ENCODE measurements at places on chromosomes 6 and 20.

DNA sequence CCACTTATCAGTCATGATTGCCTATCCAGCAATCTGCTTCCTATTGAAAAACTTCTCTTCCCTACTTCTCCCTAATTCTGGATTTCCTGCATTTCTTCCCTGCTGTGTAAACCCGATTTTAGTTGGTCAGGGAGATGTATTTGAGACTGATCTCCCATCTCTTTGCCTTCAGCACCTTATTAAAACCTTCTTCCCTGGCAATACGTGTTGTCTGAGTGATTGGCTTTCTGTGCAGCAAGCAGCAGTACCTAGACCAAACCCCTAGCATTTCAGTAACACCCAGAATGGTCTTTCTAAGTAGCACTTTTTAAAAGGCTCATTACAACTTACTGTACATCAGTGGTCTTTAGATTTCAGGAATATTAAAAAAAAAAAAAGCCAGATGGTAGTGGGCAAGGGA is 99.1 kb upstream of the PDE10A start:
- no peak for DNase-seq

- no peak for DNase-seq
Observed at GRCh38 chr6:52104979-52105378, 17.6 kb upstream of the PKHD1 start.

DNA sequence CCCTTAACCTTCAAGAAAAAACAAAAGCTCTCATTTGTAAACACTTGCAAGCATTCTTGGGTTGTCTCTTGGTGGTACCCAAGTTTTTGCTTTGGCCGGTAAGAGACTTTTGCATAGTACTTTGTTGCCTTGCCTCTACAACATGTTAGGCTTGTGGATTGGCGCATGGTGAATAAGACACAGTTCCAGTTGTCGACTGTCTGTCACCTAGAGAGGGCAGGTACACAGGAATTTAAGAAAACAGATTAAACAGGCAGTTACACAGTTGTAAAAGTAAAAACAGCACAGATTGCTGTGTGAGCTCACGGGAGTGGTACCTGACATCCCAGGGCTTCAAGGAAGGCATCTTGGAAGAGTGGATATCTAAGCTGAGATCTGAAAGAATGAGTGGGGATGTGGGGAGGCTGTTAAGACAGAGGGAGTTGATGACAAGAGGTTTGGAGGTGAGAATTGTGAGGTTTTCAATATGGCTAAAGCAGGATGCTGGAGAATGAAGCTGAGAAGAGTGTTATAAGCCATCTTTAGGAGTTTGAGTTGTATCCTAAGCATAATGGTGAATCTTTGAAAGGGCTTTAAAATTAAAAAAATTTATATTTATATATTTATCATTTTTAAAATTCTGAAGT is 19.2 kb downstream of the UTRN start:
- no peak for DNase-seq

DNA sequence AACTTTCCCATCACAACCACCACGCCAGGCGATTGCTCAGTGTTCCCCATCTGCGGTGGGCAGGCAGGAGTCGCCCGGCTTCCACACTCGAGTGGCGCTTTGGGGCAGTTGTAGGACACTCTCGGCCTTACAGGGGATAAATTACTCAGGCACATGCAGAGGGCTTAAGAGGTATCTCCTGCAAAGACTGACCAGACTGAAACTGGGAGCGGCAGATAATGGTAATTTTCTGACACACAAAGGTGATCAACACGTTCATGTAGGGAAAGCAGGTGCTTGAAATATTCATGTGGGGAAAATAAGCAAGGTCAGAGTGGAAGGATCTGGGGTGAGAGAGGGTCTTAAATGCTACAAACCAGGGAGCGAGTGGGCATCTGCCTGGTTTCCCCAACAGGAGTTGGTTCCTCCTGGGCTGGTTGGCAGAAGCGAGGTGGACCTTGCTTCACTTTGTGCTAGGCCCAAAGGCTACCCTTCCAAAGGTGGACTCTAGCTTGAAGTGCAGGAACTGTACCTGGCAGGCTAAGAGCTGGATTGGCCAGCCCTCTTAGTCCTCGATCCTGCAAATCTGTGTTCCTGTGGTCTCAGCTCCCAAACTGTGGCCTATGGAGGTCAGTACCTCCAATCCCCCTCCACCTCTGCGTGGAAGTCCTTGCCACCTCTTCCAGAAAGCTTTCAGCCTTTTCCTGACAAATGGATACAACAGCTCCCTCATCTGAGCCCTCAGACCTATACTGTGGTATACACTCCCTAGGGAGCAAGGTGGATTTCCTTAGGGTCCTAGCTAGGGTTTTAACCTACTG is 16.7 kb downstream of the PLAGL2 start:
- DNase-seq, result no peak

DNA sequence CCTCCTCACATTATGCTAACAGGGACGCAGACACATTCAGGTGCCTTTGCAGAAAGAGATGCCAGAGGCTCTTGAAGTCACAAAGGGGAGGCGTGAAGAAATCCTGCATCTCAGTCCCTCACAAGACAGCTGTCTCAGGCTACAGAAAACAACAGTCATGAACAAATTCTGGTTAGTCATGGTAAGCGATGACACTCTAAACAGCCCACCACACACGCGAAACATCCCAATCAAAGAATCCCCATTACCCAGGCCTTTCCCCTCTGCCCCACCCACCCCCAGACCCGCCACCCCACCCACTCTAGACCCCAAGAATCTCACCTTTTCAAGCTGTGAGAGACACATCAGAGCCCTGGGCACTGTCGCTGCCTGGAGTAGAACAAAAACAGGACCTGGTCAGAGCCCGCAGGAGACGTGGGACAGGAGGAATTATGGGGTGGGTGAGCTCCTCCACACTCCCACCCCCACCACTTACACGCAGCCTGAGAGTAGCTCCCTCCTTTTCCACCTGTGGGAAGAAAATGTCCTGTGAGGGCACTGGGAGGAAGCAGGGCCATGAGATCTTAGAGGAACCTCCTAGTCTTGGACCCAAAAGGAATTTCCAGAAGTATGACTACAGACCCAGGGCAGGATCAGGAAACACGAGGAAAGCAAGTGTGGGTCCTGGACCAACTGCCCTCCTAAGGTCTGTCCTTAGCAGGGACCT is 2.7 kb downstream of the HLA-B start:
- peak; percentile 16 for DNase-seq

DNA sequence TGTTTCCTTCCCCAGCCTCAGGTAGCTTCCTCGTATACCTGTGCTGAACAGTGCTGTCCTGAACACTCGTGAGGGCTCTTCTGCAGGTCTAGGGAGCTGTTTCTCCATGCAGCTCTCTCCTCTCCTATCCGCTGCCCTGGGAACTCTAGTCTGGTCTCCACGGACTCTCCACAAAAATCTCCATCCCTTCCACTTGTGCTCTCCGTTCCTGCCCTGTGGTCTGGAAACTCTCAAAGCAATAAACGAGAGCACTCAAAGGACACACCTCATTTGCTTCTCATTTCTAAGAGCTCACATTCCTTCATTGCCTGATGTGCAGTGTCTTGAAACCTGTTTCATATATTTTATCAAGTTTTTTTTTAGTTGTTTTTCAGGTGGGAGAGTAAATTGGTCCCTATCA is 235.9 kb upstream of the RGS17 start:
- DNase-seq, result no peak

DNA sequence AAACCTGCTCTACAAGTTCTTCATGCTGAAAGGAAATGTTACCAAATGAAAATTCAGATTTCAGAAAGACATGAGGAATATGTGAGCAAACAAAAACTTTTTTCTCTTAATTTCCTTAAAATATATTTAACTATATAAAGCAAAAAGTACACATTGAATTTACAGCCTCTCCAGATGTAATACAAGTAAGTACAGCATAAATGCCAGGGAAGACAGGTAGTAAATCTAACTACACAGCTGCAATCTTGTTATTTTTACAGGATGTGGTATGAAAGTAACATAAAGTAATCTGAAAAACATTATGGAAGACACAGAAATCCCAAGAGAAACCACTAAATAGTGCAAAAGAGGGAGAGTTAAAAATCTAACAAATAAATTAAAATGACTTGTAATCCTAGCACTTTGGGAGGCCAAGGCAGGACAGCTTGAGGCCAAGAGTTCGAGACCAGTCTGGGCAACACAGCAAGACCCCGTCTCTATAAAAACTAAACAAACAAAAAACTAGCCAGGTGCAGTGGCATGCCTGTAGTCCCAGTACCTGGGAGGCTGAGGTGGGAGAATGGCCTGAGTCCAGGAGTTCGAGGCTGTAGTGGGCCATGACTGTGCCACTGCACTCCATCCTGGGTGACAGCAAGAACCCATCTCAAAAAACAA is 50.7 kb downstream of the FAM8A1 start:
- no peak for DNase-seq

Measured in CD4-positive, alpha-beta T cell treated with Interleukin-15 for 1 hour (primary cell).